ENCODE measurements at places on chromosomes 16 and 17.

GRCh38 chr17:18257982-18258355 lies 569 bp downstream of the FLII start:
- DNase-seq: peak; percentile 77

- DNase-seq: no peak
Measured at GRCh38 chr16:30753596-30753995, 5.4 kb downstream of the PHKG2 start.

DNA sequence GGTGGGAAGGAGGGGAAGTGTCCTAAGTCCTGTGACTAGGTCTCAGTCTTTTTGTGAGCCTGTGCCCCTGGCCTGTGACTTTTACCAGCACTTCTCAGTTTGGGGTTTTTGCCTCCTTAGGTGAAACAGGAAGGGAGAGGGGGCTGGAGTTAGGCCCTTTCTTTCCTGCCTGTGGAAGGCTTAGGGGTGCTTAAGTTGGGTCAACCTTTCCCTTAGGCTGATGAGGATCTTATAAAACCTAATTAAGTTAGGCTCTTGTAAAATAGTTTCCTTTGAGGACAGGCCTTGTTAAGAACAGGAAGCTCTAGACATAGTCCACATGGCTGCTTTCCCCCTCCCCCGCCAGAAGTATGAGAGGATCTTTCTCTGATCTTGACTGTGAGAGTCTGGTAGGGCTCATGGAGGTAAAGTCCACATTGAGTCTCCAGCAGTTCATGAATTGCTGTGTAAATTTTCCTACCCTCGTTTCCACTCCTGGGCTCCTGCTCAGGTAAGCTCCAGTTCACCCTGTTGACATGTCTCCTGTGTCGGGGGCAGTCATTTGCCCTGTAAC lies 17.0 kb upstream of the DNASE1 start:
- DNase-seq: peak; percentile 68

DNA sequence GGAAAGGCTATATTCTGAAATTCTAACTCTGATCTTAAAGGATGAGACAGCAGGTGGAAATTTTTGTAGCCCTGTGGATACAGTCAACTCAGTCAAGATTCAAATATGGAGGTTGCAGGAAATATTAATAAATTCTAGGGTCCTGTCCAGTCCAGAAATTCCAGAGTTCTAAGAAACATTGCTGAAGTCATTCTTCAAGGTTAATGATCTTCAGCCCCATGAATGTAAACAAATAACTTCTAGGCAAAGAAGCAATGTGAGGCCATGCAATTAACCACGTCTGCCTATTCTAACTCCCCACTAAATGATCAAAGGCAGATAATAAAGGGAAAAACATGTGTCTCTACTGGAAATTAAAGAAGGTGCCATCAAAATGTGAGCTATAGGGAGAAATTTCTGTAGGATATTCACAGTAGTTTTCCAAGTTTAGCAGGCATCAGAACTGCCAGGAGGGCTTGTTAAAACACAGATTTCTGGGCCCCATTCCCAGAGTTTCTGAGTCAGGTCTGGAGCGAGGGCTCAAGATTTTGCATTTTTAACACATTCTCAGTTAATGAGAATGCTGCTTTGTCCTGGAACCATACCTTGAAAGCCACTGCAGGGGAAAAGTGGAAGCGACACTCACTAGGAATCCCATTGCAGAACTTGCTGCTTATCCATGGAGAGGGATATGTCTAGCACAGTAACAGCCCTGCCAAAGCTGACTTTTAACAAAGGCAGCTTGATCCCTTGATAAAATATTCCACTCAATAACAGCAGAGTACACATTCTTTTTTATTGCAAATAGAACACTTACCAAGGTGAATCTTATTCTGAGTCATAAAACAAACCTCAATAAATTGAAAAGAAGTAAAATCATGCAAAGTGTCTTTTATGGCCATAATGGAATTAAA lies 61.8 kb downstream of the DNAH3 start:
- DNase-seq: no peak

GRCh38 chr17:55343900-55344513 lies 77.6 kb downstream of the MMD start:
- DNase-seq: no peak

DNA sequence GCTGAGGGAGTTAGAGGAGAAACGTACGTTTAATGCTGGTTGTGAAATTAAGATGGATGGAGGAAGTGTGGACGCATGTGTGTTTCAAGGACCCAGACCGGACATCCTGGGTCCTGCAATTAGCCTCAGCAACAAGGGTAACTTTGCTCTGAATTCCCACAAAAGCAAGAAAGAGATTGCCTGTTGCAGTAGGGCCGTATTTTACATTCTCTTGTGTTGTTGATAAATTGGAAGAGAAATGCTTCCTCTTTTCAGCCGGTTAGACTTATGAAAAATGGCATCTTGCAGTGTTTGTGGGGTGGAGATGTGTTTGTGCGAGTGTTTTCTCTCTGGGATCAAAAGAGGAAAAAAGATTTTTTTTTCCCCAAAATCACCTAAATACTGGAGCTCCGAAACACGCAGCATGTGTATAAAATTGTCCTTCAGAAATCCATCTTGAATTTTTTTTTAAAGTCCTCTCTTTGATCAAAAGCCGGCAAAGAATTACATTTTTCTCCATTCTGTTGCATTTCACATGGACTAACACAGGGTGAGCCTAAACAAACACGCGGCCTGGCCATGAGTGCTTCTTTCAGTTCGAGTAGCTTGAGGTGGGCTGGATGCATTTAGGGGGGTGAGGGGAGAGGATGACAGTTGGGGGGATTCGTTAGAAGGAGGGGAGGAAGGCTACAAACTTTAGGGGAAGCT lies 251.6 kb downstream of the C16orf95 start:
- DNase-seq: no peak

GRCh38 chr16:19330841-19331397 lies 45.4 kb downstream of the CLEC19A start:
- DNase-seq: no peak

DNA sequence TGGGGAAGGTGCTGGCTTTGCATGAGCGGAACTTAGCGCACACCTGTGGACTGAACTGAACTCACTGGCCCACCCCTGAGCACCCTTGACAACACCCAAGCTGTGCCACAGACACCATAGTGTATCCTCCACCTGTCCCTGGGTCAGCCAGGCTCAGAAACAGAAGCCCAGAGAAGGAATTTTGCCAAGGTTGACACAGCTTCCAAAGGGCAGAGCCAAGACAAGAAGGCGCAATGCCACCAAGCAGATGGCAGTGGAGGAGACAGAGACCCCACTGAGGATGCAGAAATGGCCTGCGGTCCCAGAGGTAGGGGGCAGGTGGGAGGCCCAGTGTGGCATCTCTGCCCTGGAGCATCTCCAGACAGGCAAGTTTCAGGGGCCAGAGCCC lies 169.0 kb downstream of the ENGASE start:
- DNase-seq: no peak

- DNase-seq: peak; percentile 88
Measured at GRCh38 chr17:80899402-80900268, 92.0 kb upstream of the CHMP6 start.
